ENCODE measurements at places on chromosomes 16 and 17. TPM values are rescaled to one million over a fixed set of nuclear protein-coding genes. Genes with fewer than 3 reads are reported as not detected.

- DNase-seq: no peak
Measured at GRCh38 chr17:72434991-72435618, 314.3 kb downstream of the SOX9 start.

GRCh38 chr17:76371656-76372628 lies 12.5 kb upstream of the SPHK1 start:
- DNase-seq: no peak

GRCh38 chr16:54070789-54071343 lies 215.7 kb downstream of the IRX3 start:
- no peak for DNase-seq

DNA sequence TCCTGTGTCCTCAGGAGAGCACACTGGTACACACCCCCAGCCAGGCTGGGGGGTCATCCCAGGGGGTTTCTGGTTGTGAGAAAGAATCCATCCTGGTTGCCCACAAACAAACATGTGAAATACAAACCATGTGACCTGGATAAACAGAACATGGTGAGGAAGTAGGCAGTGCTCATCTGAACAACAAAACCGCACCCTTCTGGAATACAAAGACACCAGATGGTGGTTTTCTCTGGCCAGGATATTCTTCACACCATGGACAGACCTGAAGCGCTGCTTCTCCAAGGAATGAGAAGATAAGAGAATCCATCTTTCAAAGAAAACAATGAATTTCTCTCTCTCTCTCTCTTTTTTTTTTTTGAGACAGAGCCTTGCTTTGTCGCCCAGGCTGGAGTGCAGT lies 302.3 kb downstream of the SLC39A11 start:
- no peak for DNase-seq

GRCh38 chr17:64326420-64327054 lies 63.5 kb upstream of the TEX2 start:
- DNase-seq: no peak

DNA sequence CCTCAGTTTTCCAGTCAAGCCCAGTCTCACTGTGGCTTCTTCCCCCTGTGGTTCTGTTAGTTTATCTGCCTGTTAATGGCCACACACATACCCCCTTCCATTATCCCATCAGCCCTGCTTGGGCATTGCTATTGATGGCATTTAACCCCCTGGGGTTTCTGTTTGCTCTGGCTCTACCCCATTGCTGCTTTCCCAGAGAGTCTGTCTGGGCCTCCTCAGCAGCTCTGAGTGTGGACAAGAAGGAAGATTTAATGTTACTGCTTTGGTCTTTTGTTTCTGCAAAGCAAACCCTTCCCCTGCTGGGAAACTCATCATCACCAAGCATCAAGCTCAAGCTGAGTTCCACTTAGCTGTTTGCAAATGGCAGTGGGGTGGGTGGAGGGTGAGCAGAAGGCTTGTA lies 162.7 kb downstream of the CCT6B start:
- DNase-seq: no peak

DNA sequence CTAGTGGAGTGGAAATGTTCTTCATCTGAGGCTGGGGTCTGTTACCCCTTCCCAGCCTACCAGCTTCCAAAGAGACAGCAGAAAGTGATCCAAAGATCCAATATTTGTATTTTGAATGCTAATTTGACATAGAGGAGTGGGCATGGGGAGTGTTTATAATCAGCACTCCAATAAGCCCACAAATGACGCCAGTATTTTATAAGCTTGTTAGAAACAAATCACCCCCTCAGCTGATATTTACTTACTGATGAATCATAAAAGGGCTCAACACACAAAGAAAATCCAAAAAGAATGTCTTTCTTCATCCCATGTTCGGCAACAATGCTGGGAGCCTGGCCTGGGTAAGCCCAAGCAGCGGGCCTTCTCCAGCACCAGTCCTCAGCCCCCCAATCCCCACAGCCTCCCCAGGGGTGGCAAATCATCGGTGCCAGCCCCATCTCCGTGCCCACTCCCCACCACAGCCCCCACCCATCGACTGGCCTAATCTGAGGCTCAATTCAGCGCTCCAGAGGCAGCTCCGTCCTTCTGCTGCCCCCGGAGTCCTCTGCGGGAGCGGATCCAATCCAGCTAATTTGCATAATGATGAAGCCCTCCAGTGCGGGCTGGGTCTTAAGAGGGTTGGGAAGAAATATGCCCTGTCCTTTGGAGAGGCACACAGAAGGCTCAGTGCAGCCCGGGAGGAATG lies 169.5 kb downstream of the C16orf78 start:
- no peak for DNase-seq

DNA sequence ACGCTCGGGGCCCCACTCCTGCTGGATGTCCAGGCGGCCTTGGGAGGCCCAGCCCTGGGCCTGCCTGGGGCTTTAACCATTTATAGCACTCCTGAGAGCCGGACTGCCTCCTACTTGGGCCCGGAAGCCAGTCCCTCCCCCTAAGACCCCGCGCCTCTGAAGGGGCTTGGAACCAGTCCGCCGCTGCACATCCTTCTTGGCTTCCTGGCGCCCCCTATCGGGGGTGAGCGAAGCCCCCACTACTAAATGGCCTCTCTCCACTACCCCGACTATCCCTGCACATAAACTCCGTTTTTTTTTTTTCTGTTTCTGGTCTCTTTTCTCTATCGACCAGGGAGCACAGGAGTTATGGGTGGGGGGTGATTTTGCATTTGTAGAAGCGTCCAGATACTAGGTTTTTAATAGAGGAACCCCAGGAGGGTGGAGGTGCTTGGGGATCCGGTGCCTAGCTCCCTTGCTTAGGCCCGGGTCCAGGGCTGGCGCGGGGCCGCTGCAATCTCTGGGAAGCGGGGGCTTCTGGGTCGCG lies 633 bp upstream of the NOL3 start:
- no peak for DNase-seq

- no peak for DNase-seq
Measured at GRCh38 chr16:85598141-85598540, 15.0 kb upstream of the GSE1 start.

GRCh38 chr17:68863091-68863652 lies 92.0 kb downstream of the ABCA8 start:
- DNase-seq: no peak

DNA sequence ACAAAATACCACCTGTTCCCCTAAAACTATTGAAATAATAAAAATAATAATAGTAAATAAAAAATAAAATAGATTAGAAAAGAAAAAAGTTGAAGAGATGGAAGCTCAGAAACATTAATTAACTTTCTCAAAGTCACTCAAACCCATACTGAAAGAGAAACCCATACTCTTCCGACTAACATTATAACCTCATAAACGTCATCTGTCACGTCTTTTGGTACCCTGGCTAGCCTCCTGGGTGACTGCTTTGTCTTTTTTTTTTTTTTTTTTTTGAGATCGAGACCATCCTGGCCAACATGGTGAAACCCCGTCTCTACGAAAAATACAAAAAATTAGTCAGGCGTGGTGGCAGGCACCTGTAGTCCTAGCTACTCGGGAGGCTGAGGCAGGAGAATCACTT lies 7.6 kb downstream of the SLFN12L start:
- no peak for DNase-seq

DNA sequence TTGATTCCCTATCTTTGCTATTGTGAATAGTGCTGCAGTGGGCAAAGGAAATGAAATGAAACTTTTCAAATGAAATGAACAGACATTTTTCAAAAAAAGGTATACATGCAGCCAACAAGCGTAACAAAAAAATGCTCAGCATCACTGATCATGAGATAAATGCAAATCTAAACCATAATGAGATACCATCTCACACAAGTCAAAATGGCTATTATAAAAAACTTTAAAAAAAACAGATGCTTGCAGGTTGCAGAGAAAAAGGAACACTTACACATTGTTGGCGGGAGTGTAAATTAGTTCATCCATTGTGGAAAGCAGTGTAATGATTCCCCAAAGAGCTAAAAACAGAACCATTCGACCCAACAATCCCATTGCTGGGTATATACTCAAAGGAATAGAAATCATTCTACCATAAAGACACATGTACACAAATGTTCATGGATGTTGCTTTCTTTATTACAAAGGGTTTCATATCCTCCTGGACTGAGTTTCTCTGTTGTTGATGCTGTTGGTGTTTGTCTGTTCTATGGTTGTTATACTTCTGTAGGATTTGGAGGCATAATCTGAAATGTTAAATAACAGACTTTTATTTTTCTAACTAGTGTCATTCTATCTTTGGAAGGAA lies 99.3 kb upstream of the SOX9 start:
- no peak for DNase-seq

Gene DNAH3
- 0.37 TPM for total RNA-seq

Gene SMIM36
- not detected for total RNA-seq

Gene OR1D2
- not detected for total RNA-seq

Gene CCL5
- total RNA-seq: 0.58 TPM

Gene KRT39
- total RNA-seq: not detected

Gene EIF3CL
- total RNA-seq: 23.0 TPM

Gene SPIRE2
- 5.4 TPM for total RNA-seq

Gene DDX52
- total RNA-seq: 38.9 TPM

All from urinary bladder (tissue), 4 donors.